ENCODE measurements at places on chromosomes 16 and 17.
A peak's percentile ranks its signal among the peaks of the same experiment; 100 is the strongest.

GRCh38 chr16:11456741-11457140 lies 111.5 kb downstream of the RMI2 start:
- DNase-seq: no peak

GRCh38 chr17:47990962-47991731 lies 20.2 kb downstream of the CDK5RAP3 start:
- DNase-seq: no peak

DNA sequence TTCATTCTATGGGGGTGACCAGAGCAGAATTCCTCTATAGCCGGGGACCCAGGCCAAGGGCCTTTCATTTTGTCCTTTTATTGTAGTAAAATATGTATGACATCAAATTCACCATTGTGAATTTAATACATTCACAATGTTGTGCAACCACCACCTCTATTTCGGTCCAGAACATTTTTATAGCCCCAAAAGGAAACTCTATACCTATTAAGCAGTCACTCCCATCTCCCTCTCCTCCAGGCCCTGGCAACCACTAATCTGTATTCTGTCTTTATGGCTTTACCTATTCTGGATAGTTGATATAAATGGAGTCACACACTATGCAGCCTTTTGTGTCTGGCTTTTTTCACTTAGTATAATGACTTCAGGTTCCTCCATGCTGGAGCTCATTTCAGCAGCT lies 9.7 kb upstream of the TNS4 start:
- no peak for DNase-seq

- no peak for DNase-seq
Measured at GRCh38 chr17:32315171-32315570, 26.8 kb downstream of the C17orf75 start.

DNA sequence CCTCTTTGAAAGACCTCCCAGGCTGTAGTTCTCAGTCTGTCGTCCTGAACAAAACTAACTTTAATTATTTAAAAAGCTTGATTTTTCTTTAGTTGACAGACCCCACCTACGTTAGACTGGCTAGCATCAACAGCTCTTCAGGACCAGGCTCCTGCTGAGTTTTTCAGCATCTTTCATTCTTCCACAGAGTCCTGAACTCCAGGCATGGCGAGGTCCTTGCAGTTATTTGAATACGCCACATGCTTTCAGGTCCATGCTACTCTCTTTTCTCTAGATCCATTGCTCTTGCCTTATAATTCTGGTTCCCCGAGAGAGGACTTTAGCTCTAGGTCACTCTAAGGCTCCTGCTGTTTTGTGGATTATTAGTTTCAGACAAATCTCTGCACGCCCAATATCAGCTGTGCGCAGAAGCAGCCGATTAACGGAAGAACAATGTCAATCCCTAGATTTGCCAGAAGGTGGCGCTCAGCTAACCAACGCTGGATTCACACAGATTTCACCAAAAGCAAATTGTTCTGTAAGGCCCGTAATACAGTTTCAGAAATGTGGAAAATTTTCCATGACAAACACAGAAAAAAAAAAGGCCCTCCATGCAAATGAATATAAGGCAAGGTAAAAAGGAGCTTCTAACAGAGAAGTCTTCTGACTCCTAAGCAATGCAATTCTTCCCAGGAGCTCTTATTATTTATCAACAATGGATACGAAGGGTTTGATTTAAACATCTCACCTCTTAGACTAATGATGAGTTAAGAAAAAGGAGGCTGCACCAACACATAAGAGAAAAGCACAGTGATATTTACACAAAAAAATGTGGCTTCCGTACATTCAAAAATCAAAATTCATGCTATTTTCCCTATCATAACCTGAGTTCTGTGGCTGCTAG lies 33.5 kb upstream of the BCO1 start:
- no peak for DNase-seq

DNA sequence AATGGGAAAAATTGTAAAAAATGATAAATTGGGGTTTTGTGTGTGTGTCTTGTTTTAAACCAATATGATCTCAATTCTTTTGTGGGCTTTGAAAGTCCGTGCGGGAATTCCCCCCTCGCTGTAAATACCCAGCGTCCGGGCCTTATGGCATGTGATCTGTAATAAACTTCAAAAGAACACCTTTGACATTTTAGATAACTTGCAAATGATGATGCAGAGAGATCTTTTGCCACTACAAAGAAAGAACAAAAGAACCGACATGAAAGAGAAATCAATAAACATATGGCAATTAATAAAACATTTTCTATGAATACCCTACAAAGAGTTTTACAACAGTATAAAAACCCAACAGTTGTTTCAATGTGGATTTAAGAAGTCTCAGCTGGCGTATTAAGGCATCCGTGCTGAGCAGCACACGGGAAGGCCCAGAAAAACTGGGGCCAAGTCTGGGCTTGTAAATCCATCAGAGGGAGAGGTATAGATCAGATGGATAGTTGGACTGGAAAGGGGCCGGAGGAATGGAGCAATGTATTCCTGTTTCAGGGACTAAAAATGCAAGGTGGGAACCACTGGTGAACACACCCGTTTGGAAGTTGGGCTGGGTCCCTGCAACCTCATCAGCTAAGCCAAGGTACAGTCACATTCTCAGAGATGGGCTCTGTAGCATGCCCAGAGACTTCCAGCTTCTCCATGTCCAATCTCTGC lies 115.2 kb downstream of the IRX5 start:
- DNase-seq: no peak

- DNase-seq: no peak
Measured at GRCh38 chr16:69513180-69513966, 52.4 kb upstream of the NFAT5 start.

DNA sequence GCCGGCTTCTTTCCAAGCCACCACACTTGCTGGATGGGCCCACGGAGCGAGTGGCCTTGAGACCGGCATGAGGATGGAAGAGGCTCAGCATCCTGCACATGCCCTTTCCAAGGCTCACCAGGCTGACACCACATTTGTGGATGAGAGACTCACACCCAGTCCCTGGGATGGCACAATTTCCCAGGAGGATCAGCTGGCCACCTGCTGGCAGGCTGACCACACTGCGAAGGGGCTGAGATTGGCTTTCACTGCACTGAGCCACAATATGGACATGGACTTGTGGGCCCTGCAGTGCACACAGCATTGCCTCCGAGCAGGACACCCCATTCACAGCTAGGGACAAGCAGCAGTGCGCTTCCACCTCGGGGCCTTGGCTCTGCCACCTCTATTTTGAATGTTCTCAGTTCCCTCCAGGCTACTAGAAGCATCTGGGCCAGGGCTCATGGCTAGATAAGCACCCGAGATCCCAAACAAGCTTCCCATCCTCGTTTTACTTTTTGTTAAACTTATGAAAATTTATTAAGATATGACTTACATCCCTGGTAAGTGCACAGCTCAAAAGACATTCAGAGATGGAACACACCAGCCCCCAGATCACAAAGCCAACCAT lies 25.3 kb upstream of the KSR1 start:
- DNase-seq: no peak

DNA sequence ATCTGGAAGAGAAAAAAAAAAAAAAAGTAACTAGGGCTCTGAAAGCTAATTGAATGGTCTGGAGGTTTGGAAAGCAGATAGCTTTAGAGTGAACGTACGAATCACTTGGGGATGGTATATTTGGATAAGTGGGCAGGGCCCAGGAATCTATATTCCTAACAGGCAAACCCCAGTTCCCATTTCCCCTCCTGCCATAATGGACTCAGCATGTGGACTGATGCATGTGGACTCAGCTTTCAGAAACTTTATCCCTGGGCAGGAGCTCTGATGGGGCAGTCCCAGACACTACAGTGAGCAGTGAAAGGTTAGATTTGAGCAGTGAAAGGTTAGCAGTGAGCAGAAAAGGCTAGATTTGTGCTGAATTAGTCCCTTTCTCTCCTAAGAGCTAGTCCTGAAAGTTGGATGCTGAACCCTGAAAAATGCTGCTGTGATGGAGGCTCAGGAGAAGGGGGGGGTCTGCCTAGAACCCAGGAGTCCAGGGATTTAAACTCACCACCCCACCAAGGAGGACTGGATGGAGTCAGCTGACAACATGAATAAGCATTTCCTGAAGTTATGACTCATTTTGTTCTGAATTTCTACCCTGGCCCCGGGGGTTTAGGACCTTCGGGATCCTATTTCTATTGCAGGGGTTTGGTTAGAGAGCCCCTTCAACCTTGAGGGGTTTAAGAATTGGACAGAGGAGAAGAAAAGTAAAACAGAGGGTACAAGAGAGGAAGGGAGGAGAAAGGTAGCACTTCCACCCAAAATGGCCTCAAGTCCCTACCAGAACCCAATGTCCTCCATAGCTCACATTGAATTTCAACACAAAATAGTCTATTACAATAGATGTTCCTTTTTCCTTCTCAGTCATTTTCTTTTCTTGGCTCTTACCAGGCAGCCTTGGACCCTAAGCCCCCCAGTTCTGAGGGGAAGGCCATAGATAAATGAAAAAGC lies 10.3 kb upstream of the FZD2 start:
- no peak for DNase-seq

DNA sequence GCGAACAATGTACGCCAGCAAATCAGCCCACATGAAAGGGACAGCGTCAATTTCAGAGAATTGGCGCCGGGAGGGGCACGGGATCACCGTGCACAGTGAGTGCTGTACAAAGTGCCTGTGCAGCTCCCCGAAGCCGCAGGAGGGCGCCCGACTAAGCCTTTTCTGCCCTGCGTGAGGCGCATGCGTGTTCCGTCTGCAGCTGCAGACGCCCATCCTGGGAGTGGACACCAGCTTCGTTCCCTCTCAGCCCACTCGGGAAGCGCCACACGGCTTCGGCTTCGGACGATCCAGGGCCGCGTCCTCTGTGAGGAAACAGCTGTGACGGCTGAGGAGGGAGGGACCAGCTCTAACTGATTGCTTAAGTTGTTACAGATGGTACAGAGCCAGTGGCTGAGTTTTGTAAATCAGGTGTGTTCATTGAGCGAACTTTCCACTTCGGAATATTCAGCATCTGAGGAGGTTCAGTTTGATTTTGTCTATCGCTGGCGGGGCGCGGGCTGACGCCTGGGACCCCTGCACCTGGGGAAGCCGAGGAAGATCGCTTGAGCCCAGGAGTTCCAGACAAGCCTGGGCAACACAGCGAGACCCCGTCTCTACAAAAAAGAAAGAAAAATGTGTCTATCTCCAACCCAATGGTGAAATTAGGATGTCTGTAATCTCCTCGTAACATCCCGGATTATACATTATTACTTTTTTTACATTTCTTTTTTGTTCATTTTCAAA lies 15.4 kb upstream of the ZNF287 start:
- DNase-seq: no peak

GRCh38 chr17:34249061-34249460 lies 6.0 kb upstream of the CCL2 start:
- no peak for DNase-seq

- DNase-seq: no peak
Measured at GRCh38 chr16:47493381-47494337, 32.5 kb downstream of the PHKB start.

DNA sequence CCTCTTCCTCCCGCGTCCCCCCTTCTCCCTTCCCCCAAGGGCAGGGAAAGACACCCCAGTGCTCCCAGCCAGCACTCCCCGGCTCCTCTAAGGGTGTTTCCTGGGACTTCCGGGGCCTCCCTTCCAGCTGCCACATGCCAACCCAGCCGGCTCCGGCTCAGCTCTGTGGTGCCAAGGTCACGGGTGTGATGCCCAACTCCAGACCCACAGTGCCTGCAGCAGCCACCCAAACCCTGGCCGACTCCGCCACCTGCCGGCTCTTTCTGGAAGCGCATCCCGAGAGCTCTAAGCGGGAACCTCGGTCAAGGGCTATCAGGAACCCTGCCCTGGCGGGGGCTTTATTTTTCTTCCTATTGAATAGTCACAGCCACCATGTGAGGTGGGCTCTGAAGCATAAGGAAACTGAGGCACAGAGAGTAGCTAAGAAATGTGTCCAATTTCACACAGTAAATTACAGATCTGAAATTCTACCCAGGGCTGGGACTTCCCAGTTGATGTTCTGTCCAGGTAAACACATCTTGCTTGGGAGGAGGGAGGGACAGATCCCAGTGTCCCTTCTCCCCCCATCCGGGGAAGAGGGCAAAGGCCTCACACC lies 3.3 kb upstream of the PPP1R1B start:
- no peak for DNase-seq

DNA sequence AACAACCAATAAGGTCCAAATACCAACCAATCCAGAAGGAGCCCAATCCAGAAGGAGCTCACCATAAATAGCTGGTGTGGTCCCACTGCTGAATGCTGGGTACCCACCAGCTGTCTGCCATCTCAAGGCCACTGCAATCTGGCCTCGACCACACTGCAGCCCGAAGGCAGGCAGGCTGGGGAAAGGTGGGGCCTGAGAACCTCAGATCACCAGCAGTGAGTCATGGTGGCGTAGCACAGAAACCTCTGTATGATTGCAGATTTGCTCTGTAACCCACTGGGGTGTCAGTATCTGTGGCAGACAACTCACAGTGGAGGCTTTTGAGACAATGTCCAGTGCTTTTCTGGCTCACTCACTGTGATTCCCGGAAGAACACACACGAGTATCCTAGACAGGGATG lies 14.7 kb upstream of the CMTR2 start:
- DNase-seq: no peak

GRCh38 chr17:7750321-7750821 lies 32.8 kb downstream of the DNAH2 start:
- no peak for DNase-seq

DNA sequence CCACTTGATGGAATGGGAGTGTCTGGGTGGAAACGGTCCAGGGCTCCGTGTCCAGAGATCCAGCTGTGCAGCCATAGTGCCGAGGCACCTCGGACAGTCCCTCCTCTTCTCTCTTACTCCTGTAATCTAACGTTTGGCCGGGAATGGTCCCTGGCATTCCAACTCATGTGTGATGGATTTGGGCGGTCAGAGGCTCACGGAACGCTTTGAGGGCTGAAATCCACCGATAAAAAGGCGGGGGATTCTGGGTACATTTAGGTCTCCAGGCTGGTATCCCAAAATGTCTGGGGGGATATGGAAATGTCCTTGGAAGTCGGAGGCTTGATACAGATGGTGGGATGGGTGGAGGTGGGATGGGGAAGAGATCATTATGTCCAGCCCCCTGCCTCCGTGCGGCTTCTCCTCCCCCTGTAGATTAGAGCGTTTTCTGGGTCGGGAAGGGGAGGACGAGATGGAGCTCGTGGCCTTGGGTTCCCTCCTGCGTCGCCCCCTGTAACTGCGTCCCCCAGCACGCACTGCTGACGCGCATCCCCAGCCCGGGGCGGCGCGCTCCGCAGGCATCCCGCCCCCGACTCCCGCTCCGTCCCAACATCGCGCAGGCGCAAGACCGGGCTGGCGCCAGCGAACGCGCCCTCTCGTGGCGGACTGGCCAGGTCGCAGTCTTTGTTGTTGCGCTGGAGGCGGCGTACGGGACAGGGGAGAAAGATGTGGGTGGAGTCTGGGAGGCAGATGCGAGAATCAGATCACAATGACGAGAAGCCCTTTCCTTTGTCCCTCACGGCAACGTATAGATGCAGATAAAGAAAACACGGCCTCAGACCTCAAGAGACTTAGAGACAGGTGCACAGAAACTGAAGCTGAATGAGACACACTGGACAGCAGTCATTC lies 4.5 kb upstream of the SGCA start:
- peak; percentile 60 for DNase-seq
